ENCODE measurements at places on chromosomes 2 and 18.

DNA sequence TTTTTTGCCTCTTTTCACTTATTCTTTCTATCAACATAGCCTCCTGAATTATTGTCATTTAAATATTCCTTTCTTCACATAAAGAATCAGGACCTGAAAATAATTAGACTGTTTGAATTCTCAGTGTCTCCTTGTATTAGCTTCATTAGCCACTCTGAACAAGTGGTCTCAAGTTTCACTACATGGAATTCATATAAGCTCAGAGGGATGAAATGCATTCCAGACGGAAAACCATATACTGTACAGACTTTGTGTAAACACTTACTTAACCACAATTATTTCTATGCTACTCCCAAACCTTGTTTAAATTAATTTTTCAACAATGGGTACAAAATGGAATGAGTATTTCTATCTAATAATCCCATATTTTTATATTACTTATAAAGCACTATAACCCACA, 53.4 kb downstream of the CHN1 start:
- no peak for DNase-seq

DNA sequence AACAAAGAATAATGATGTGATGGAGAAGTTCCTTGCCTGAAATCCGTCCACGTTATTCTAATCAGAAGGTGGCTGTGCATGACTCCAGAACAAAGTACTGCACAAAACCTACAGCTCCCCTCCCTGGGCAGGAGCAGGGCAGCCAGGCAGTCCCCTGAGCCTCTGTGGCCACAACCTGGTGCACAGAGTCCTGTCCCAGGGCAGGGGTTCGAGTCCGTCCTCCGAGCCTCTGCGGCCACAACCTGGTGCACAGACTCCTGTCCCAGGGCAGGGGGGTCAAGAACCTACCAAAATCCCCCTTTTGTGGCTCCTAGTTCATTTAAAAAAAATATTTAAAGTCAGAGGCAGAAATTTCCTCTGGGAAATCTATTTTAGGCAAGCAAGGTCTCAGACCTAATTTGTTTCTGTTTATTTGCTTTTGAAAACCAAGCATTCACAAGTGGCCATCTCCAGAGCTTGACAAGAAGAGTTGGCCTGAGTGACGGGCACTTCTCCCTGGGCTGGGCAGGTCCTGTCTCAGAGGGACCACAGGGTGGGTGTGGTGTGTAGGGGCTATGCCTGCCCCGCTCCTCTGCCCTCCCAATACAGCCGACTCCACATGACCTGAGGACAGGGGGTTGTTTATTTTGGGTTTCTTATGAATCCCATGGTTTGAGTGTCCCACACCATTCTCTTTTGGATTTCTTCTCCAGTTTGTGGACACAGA, 255.9 kb upstream of the PXDN start:
- DNase-seq = no peak

DNA sequence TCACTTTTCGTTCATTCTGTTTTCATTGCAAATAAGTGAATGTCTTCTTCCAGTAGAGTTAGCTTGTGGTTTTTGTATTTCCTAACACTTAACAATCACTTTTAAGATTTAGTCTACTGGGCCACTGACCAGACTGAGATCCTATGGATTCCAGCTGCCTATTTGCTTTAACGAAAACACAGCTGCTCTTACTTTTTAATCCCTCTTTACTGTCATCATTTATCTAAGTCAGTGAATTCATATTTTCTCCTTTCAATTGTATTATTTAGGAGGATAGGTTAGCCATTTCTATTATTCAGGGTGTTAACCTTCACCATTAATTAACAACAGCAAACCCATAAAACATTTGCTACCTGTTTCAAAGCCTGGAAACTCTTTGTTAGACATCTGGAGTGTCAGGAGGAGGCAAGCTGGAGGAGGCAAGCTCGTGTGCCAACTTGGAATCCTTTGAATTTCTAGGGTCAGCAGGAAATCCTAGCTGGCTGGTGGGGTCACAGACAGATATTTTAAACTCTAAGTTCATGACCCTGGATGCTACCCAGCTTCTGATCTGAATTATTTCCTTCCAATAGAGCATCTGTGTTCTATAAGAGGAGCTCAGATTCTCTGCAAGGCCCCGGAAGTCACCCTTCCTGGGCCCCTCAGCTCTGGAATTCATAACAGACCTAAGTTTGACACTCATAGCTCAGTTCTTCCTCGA, 385.3 kb downstream of the RBM43 start:
- DNase-seq = no peak

DNA sequence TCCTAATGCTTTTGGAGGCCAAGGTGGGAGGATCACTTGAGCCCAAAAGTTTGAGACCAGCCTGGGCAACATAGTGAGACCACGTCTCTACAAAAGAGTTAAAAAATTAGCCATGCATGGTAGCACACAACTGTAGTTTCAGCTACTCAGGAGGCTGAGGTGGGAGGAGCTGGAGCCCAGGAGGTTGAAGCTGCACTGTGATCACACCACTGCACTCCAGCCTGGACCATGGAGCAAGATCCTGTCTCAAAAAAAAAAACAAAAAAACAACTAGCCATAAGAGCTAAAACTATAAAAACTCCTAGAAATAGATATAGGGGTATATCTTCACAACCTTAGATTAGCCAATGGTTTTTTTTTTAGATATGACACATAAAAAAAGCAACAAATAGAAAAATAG, 16.9 kb upstream of the COL6A3 start:
- no peak for DNase-seq

DNA sequence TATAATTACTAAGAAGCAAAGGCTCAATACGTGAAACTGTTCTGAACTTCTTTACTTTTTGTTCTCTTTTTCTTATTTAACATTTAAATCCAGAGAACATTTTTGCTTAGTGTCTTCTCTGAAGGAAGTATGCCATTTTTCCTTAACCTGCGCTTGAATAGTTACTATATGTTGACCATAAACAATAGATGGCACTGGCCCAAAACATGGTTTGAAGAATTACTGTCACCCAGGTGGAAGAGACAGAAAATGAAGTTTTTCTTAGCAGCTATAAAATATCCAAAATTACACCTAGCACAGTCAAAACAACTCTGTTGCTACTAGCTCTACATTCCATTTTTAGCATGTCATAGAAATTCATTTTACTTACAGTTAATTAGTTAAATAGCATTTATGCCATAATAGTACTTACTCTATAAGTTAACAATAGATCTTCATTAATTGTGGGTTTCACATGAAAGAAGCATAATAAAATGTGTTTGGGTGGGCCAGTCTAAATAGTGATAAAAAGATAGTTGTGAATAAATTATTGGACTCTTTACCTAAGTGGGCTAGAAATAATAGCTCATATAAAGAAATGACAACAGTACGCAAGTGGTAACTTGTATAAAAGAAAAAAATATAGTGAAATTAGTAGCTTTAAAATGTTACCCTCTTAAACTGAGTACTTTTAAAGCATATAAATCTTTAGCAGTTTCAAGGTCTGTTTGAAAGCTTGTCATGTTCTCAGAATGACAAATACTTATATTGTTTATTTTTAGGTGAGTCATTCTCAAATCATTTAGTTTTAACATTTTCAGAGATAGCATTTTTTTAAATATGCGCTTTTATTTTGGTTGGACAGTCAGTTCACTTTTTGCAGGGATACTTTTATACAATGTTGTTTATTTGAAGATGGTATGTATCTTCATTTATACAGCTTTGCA, 3.7 kb downstream of the ETAA1 start:
- DNase-seq = no peak

DNA sequence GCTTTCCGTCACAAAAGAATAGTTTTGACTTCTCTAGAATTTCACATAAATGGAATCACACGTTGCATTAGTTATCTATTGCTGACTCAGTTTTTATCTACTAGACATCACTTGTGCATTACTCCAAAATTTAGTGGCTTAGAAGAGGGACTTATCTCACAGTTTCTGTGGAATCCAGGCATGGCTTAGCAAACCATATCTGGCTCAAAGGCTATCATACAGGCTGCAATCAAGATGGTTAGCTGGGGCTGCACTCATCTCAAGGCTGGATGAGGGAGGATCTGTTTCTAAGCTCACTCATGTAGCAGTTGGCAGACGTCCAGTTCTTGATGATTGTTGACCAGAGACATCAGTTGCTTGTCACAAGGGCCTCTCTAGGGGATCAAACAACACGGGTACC, 6.6 kb upstream of the DSC3 start:
- no peak for DNase-seq

GRCh38 chr2:155218945-155219344, 520.5 kb downstream of the KCNJ3 start:
- no peak for DNase-seq

DNA sequence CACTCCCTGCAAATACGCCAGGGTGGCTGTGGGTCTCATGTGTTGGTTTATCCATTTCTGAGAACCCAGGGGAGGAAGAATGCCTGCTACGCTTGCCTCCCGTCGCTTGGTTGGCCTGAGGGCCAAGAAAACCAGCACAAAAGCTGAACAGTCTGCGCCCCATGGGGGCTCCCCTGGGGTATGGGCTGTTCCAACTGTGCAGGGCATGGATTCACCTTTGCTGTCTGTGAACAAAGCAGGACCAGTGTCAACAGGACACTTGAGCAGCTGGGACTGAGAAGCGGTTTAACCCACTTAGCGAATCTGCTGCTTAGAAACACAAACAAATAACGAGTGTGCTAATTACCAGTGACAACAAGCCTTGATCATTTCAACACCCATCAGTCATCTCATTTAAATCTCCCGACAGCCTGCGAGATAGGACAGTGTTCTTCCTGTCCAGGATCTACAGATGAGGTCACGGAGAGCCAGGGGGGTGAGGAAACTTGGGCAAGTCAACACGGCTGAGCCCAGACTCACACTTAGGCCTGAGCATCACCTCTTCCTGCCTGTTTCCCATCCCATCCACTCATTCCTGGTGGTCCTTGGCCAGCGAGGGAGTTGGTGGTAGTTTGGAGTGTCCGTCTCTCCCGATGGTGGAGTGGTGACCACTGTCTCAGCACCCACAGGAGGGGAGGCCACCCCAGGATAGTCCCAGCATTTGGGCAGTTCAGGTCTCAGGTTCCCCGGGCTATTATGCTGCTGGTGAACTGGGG, 111.6 kb upstream of the HAAO start:
- DNase-seq = no peak

DNA sequence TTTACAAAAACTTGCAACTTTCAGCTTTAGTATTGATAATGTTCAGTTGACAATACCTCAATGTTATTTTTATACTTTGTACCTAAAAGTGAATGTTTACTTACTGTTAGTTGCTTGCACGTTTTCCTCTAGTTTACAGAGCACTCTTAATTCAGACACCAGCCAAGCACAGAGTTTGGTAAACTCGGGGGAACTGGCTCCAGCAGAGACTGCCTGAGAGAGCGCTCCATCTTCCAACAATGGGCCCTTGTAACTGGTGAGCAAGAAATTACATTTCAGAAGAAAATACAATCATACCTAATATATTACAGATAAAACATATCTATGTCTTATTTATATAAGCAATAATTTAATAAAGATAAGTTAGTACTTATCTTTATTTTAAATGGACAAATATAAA, 3.7 kb downstream of the FAM98A start:
- no peak for DNase-seq

DNA sequence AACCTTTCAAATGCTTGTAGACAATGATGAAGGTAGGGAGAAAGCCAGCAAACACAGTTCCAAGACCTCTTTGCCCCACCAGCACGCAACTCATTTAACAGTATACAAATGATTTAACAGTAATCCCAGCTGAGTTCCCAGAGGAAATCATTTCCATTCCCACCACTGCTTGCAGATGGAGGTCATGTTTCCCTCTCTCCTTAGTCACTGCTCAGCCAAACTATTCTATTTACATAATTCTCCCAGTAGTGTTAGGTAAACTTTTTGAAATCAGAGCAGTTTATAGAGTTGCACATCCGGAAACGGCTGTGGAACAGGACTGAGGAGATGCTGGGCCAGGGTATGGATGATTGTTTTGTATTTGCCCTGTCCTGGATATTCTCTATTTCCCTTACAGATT, 328.5 kb downstream of the FIGN start:
- no peak for DNase-seq

DNA sequence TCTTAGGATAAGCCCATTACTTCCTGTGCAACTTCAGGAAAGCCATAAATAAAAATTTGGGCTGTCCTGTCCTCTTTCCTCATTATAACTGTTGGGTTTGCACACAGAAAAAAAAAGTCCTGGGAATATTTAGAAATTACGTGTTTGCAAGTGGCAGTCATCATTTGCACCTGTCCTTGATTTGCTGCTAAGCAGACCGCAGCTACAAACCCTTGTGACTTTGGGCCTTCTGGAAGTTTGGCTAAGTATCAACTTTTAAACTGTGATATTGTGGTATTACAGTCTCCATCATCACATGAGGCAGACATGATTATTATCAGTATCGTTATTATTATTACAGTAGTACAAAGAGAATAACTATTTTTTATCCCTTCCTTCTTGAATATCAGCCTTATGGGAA, 260.7 kb upstream of the SESTD1 start:
- DNase-seq = no peak

DNA sequence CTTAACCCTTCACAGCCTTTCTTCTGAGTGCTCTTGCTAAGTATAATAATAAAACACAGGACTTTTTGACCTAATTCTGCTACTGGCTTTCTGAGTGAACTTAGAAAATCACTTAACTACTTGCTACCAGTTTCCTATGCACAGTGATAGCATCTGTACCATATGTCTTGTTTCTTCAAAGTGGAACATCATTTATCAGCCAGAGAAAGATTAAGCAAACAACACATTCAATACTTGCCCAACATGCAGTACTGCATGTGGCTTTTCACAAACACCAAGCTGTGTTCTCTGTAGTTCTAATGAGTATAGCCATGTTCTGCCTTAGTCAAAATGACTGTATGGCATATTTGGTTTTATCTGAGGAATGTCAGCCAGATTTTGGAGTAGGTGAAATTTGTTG, 1286.6 kb upstream of the ZEB2 start:
- DNase-seq = no peak

DNA sequence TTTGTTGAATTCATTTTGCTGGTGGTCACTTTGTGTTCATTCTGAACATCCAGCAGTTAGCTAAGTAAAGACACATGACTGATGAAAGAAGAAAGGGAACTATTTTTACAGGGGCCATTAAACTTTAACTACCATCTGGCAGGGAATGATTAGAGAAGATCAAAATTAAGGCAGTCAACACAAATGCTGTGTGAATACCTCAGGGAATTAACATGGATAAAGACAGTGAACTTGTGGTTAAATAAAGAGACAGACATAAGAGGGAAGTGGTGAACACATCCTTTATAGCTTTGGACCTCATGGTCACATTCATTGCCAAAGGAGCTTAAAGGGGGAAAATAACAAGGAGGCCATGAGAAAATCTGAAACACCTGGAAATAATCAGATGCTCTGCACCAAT, 52.6 kb upstream of the ATP5MC3 start:
- no peak for DNase-seq

- no peak for DNase-seq
Measured at GRCh38 chr18:61541673-61542072, 208.4 kb downstream of the CDH20 start.

Measured in stimulated activated effector memory CD8-positive, alpha-beta T cell treated with anti-CD3 and anti-CD28 coated beads, Interleukin-12 subunit alpha, Interleukin-12 subunit beta, amount 100 ng/mL, for 72 hours (primary cell).